ENCODE measurements at places on chromosomes 7 and 10. TPM values are rescaled to one million over a fixed set of nuclear protein-coding genes. Genes with fewer than 3 reads are reported as not detected.

Gene SFRP4
- total RNA-seq, result not detected

Gene TAS2R41
- not detected for total RNA-seq

Gene AKR1B1
- 107 TPM for total RNA-seq

Gene INHBA
- 1.2 TPM for total RNA-seq

Gene FAS
- total RNA-seq, result 29.9 TPM

Gene TRIP6
- 47.6 TPM for total RNA-seq

Gene GRM3
- not detected for total RNA-seq

Gene DLX6
- total RNA-seq, result not detected

Gene IDI1
- total RNA-seq, result 74.6 TPM

Gene PON1
- total RNA-seq, result not detected

Gene PLEKHS1
- total RNA-seq, result not detected

Gene PVRIG
- total RNA-seq, result 20.9 TPM

Gene LIPN
- total RNA-seq, result not detected

Gene SORCS3
- not detected for total RNA-seq

Gene CEP41
- 14.3 TPM for total RNA-seq

Gene KIAA1217
- 2.0 TPM for total RNA-seq

Gene PPP1R17
- total RNA-seq, result not detected

Gene BTBD16
- total RNA-seq, result not detected

Gene JCAD
- 0.19 TPM for total RNA-seq

Gene ZNF736
- total RNA-seq, result 18.7 TPM

Gene C10orf62
- not detected for total RNA-seq

Gene ZNF746
- 24.8 TPM for total RNA-seq

Gene ZNF853
- total RNA-seq, result 0.42 TPM

Gene POM121C
- total RNA-seq, result 93.6 TPM

Gene SPDYE18
- 0.26 TPM for total RNA-seq

Gene ACSM6
- not detected for total RNA-seq

Gene MMP21
- total RNA-seq, result not detected

Gene CHRM2
- not detected for total RNA-seq

Gene MUC3A
- total RNA-seq, result not detected

Gene APBB1IP
- total RNA-seq, result 40.0 TPM

Gene PTF1A
- not detected for total RNA-seq

Gene AGMO
- not detected for total RNA-seq

Gene NUTM2E
- total RNA-seq, result 0.19 TPM

Gene GHRHR
- total RNA-seq, result not detected

Gene NPY
- total RNA-seq, result not detected

All from activated CD4-positive, alpha-beta T cell treated with anti-CD3 and anti-CD28 coated beads, Interleukin-2, amount 10 ng/mL, durations not matched to agents 24 days and 14 days (primary cell).